ENCODE measurements at places on chromosomes 6 and 20.
A peak's percentile ranks its signal among the peaks of the same experiment; 100 is the strongest.

- DNase-seq = no peak
Measured at GRCh38 chr6:169256518-169256917, 2.9 kb upstream of the THBS2 start.

- no peak for DNase-seq
Measured at GRCh38 chr20:16064989-16065707, 508.1 kb downstream of the KIF16B start.

- DNase-seq = no peak
Measured at GRCh38 chr20:7866285-7866684, 74.0 kb downstream of the HAO1 start.

- no peak for DNase-seq
Measured at GRCh38 chr20:23358923-23359593, 2.9 kb upstream of the GZF1 start.

DNA sequence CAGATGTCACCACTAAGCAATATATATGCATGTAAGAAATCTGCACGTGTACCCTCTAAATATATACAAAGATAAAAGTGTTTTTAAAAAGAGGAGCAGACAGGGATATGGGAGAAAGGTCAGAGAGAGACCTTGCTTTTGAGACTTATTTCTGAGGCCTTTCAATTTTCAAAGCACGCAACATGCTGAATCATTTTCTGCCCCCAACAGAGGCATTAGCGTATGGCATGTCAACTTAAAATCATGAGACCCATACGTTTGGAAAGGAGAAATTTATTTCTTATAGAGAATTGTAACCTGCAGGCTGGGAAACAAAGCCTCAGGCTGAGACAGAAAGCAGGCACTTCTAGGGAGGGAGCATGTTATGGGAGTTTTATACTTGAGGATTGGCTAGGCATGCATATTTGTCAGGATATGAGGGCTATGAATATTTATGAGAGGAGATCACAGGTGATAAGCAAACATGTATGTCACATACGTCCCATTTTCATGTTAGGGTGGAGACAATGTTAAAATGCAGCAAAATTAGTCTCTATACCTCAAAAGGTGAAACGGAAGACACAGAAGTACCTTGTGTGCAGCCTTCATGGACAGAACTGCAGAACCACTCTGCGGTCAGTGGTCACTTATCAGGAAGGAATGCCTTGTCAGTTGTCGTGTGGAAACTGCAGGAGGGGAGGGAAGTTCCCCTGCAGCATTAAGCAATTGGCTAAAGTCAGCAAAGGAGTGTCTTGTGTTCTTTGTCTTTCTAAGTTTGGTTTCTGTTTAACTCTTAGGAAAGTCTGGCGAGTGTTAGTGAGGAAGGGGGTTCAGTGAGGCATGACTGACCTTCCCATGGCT is 6.3 kb upstream of the GABRR2 start:
- no peak for DNase-seq

DNA sequence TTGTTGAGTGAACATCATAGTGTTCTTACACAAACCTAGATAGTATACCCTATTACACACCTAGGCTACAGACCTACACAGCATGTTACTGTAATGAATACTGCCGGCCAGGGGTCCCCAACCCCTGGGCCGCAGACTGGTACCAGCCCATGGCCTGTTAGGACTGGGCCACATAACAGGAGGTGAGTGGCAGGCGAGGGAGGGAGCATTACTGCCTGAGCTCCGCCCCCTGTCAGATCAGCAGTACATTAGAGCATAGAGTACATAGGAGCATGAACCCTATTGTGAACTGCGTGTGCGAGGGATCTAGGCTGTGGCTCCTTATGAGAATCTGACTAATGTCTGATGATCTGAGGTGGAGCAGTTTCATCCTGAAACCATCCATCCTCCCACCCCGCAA is 126.3 kb downstream of the PRND start:
- no peak for DNase-seq

DNA sequence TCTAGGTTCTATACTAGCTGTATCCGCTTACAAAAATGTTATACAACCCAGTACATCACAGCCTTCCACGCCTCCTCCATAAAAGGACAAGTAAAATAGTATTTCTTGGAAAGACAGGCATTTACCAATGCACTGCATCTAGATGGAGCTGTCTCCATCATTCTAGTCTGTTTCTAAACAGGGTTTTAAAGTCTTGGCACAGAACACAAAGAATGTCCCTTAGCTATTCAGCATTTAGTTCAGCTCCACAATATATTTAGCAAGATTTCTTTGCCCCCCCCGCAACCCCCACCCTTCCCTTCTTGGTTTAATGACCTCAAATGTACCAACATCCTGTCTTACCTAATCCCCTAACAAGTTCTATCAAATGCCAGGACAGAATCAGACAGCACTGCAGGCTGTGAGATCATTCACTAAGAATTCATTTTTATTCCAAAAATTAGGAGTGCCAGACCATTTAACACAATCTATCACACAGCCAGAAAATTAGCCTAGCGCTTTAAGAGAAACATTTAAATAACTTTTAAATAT is 198.6 kb downstream of the BACH2 start:
- DNase-seq = peak; percentile 26
